ENCODE measurements at places on chromosomes 12 and 14.

GRCh38 chr12:10721651-10722501 is 1.2 kb downstream of the YBX3 start:
- DNase-seq: peak; percentile 94

DNA sequence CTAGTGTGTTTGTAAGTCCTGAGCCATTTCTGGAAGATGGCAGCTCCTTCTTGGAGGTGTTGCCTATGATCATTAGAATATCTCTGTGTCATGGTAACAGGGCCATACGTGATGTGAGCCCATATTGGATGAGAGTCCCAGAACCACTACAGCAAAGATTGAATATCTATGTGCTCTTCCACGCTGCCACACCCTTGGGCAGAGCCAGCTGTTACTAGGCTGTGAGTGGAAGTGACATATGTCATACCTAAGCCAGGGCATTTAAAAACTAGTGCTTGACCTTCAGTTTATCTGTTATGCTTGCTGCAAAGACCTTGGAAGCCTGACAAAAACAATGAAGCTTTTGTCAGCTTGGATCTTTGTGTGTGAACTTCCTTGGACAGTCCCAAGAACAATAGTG is 495.1 kb upstream of the CCDC196 start:
- no peak for DNase-seq

DNA sequence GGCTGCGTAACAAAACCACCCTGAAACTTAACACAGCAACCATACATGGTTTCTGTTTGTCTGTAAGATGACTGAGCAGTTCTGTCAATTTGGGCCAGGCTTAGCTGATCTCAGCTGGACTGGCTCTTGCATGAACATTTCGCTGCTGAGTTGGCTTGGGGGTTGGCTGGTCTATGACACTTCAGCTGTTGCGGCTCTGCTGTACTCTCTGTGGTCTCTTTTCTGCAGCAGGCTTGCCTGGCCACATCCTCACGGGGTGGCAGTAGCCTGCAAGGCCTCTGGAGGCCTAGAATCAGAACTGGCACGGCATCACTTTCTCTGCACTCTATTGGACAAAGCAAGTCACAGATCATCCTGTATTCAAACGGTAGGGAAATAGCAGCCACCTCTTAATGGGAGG is 216.2 kb downstream of the BCL11B start:
- DNase-seq: no peak

- DNase-seq: no peak
Measured at GRCh38 chr14:54652188-54652587, 85.3 kb downstream of the SAMD4A start.

GRCh38 chr14:36627981-36628380 is 33.7 kb upstream of the PAX9 start:
- DNase-seq: no peak

DNA sequence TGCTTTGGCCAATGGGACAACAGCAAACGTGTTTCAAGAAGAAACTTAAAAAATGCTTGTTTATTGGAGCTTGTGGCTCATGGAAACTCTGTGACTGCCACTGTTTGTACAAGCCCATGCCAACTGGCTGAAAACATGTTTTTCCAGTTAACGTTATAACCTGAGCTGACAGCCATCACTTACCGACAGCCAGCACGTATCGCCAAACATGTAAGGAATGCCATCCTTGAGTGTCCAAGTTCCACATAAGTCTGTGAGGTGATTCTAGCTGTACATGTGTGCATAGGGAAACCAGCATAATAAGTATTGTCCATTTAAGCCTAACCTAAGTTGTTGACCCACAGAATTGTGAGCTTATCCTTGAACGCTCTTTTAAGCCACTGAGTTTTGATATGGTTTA is 596.9 kb downstream of the TRHDE start:
- no peak for DNase-seq

- no peak for DNase-seq
Measured at GRCh38 chr14:32230181-32230580, 27.1 kb upstream of the RNU6-8 start.

- no peak for DNase-seq
Measured at GRCh38 chr12:58640314-58640713, 280.0 kb downstream of the LRIG3 start.

GRCh38 chr12:75724928-75725312 is 213.5 kb upstream of the KRR1 start:
- DNase-seq: peak; percentile 82

- no peak for DNase-seq
Measured at GRCh38 chr14:68739701-68740100, 53.2 kb downstream of the ZFP36L1 start.

GRCh38 chr14:77782202-77782601 is 17.7 kb upstream of the ADCK1 start:
- DNase-seq: no peak

DNA sequence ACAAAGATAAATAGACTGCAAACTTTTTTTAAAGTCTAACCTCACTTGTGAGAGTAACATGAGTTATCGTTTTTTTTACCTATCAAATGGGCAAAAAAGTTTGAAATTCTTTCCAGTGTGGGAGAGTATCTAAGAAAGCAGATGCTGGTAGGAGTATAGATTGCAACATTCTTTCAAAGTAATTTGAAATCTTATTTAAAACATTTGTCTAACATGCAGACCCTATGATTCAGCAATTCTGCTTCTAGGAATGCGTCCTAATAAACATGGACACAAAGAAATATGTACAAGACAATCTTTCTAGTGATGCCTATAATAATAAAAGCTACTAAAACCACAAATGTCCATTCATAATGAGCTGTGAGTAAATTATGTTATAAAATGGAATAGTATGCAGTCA is 110.4 kb upstream of the TMCC3 start:
- DNase-seq: no peak

DNA sequence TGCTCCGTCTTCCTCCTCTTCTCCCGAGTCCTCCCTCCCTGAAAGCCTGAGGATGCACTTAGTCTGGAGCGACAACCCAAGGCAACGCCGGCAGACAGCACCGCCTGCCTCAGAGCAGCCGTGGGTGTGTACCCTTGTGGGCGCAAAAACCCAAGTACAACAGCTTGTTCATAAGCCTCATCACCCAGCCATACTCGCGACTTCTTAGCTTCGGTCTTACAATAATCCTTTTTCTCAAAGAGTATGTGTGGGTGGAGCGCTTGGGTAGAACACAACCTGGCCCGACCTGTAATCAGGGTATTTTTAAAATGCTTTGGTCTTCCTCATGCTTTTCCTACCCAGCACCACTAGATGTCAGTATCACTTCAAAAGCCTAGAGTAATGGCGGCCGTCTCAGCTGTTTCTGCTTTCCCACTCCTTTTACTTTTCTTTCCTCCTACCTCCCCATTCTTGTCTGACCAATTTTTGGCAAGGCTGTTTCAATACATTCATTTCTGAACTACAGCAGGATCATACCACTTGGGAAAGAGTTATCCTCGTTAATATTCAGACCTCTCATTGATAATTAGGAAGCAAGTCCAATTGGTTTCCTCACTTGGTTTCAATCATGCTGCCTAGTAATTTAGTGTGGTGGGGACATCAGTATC is 198.9 kb downstream of the EPS8 start:
- DNase-seq: peak; percentile 89

- DNase-seq: no peak
Measured at GRCh38 chr12:109157986-109158385, 41.6 kb downstream of the ACACB start.

- no peak for DNase-seq
Measured at GRCh38 chr12:75646329-75647210, 135.2 kb upstream of the KRR1 start.

DNA sequence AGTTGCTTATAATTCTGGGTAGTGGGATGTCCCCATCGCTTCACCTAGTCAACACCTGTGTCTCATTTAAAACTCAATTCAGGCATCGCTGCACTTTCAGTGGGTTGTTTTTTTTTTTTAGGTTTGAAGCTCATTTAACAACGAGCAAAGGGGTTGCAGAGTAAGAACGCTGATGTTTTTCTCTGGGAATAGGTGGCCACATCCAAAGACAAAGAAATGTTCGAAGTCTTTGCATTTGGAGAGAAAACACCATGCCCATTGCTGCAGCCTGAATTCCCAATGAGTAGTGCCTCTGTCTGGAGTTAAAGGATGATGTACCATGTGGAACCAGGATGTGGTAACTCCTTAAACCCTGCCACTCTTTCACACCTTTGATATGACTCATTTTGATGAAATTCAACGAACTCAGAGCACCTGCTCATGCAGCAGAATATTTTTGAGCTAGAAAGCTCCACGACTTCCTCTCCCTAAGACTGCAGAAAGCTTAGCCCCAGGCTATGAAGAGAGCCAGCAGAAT is 35.1 kb upstream of the BATF start:
- no peak for DNase-seq

DNA sequence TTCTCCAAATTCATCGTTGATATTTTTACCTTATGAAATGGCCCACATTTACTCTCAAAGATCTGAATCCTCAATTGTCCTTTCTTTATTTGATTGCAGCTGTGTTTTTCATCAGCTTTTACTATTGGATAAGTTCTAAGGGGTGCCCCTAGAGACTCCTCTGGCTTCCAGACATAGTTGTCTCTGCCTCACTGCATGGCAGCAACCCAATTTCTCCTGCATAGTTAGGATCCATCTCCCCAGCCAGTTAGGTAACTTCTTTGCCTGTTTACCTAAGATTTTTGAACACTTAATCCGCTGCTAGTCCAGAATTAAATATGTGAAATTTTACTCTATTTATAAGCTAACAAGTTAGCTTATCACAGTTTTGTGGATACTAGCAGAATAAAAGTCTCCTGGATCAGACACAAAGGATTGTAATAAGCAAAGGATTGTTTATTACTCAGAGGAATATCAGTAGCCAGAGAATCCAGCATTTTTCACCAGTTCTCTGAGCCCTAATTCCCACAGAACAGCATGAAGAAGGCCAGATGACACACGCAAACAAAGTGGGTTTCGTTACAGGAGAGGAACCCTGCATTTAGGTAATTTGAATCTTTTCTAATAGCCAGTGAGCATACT is 101.1 kb downstream of the BBS10 start:
- DNase-seq: no peak

DNA sequence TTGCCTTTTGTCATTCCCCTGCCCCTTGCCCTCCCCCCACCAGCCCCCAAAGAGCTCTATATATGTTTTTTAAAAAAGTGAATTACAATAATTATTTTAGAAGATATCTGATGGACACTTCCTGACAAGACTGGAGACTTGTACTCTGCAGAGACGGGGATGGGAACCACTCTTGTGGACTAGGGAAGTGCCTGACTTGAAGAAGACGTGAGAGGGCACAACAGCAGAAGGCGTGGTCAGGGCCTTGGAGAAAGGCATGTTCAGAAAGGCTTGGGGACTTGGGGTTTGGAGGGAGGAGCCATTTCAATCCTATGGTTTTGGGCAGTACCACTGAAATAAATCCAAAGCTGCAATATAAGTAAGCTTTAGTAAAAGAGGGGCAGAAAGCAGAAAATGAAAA is 154.7 kb downstream of the APAF1 start:
- DNase-seq: no peak

GRCh38 chr12:105864316-105864715 is 274.4 kb downstream of the NUAK1 start:
- no peak for DNase-seq

DNA sequence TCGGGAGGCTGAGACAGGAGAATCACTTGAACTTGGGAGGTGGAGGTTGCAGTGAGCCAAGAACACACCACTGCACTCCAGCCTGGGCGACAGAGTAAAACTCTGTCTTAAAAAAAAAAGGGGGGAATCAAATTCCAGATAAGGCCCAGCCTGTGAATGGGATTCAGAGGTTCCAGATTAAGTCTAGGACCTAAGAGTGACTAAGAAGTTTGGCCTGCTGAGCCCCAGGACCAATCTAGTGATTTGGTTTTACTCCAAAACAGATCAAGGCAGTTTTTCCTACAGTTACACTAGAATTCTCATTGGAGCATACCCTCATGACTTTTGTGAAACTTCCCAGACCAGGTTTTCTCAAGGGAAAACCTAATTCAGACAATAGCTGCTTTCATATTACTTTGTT is 22.8 kb downstream of the EXOC5 start:
- no peak for DNase-seq

GRCh38 chr12:118866346-118866745 is 115.0 kb upstream of the SRRM4 start:
- DNase-seq: no peak

GRCh38 chr14:21278632-21279031 is 1.3 kb upstream of the RPGRIP1 start:
- no peak for DNase-seq

DNA sequence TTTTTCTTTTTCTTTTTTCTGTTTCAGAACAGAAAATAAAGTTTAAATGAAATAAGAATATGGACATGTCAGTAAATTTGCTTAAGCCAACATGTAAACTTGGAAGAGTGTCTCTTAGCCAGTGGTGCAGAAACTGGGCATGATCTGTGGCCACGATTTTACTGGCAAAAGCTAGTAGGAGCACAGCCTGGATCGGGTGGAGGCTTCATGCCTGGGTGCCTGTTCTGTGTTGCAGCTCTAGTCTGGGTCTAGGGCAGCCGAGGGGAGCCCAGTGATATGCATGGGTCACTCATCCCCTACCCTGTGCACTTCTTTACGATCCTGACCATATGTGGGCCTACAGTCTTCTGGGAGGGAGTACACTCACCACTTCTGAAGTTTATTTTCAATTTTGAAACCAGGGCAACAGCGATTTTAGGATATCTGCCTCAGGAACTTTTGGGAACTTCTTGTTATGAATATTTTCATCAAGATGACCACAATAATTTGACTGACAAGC is 45.6 kb upstream of the SMCO2 start:
- DNase-seq: no peak

- DNase-seq: no peak
Measured at GRCh38 chr12:69906411-69907216, 81.6 kb downstream of the MYRFL start.

DNA sequence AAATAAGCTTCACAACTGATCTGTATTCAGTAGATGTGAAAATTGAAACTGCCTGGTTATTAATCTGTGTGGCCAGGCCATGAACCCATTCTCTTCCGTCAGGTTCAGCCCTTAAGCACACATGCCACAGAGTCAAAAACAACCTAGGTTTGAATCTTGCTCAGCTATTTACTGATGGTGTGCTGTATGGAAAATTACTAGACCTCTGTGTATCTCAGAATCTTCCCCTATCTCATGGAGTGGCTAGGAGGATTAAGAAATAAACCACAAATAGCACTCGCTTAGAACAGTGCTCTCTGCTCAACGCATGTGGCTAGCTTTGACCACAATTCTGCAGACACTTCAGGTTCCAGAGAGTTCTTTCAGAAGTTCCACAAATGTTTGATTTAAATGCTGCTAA is 240.7 kb upstream of the PLEKHG7 start:
- no peak for DNase-seq

DNA sequence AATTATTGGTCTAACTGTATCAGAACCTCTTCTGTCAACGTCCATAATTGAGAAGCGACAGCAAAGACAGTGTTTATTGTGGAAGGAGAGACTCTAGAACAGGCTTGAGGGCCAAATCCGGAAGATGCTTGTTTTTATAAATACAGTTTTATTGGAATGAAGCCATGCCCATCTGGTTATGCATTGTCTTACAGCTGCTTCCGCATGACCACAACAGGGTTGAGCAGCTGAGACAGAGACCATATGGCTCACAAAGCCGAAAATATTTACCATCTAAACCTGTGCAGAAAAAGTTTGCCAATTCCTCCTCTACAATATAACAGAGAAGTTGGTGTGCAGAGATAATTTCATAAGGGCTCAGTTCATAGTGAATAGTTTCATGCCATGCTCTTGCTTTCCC is 24.5 kb downstream of the PRKAB1 start:
- no peak for DNase-seq
